RWPE1 (cell line): ENCODE measurements at places on chromosomes 11 and 22.

DNA sequence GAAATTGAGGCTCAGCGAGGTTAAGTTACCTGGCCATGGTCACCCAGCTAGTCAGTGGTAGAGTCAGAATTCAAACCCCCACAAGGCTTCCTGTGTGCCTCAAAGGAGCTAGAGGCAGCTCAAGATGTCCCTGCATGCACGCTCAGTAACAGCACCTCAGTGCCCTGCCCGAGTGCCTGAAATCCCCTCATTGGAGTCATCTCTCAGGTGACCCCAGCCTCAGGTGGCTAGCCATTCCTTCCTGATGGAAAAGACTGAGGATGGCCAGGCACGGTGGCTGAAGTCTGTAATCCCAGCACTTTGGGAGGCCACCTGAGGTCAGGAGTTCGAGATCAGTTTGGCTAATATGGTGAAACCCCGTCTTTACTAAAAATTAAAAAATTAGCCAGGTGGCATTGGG is 36.9 kb downstream of the LIF start:
- DNase-seq, result no peak

DNA sequence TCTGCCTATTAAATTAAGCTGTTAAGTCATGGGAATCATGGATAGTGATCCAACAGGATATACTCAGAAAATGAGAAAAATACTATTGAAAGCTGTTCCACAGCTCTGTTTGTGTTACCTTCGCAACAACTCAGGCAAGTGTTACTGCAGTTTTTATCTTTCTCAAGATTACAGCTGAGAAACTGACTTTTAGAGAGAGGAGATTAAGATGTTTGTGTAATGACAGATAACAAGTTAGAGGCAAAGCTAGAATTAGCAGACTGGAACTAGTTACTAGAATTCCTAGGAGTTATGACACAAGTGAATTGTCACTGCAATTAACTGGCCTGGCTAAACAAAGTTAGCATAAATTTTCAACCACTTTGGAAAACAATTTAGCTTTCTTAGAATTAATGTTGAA is 1.6 kb downstream of the SLN start:
- DNase-seq, result no peak

DNA sequence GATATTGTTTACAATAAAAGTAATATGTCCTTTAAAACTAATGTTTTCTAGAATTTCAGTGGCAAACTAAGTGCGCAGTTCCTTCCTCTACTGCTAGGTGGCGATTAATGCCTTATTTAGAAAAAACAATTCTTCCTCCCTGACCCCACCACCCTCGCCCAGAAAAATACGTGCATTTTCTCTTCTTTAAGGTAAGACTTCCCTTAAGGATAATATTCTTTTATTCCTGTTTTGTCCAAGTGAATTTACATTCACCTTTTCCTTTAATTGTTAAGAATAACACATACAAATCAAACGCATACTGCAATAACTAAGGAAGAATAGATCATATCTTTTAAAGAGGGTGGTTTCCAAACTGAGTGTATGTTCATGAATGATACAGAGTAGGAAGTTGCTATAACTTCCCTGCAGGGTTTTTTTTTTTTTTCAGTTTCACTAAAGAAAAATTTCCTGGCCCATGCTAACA is 17.0 kb upstream of the PSMA1 start:
- DNase-seq, result peak; percentile 48

DNA sequence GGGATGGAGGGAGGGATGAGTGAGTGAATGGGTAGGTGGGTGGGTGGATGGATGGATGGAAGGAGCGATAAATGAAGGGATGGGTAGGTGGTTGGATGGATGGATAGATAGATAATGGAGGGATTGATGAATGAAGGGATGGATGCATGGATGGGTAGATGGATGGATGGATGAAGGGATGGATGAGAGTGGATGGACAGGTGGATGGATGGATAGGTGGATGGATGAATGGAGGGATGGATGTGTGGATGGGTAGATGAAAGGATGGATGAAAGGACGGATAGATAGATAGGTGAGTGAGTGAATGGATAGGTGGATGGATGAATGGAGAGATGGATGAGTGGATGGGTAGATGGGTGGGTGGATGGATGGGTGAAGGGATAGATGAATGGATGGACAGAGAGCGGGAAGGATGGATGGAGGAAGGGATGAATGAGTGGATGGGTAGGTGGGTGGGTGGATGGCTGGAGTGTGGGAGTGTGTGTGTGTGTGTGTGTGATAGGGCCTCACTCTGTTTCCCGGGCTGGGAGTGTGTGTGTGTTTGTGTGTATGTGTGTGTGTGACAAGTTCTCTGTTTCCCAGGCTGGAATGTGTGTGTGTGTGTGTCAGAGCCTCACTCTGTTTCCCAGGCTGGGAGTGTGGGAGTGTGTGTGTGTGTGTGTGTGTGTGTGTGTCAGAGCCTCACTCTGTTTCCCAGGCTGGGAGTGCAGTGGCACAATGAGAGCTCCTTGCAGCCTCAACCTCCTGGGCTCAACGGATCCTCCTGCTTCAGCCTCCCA is 2.1 kb upstream of the PRR33 start:
- no peak for DNase-seq

DNA sequence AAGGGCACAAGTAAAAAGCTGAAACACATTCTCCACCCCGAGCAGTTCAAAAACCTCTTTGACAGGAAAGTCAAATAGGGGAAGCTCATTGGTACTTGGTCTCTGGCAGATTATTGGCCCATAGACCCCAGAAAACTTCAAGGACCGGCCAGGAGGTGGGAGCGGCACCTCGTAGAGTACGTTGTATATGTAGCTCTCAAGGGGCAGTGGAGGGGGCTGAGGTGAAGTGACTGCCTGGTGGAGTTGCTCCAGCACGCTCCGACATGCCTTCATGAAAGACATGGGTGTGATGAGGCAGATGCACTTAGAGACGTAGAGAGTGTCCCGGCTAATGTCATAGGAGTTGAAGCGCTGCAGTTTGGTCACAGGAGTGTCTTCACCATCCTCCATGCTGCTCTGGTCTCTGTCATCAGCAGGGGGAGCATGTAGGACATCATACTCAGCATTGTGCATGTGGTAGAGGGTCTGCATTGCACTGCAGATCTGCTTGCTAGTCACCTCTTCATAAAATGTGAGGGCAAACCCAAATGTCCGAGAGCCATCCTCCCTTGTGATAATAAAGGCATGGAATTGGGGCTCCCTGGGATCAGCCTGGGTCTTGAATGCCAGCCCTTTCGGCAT is 61.3 kb downstream of the DENND5A start:
- no peak for DNase-seq

GRCh38 chr11:85663080-85663752 is 1.7 kb downstream of the CREBZF start:
- no peak for DNase-seq

- peak; percentile 76 for DNase-seq
These were observed 23.9 kb downstream of the LRFN4 start for GRCh38 chr11:66880496-66881450.
